Activated CD4-positive, alpha-beta memory T cell treated with anti-CD3 and anti-CD28 coated beads for 36 hours (primary cell): ENCODE measurements at places on chromosomes 12 and 14. TPM values are rescaled to one million over a fixed set of nuclear protein-coding genes. Genes with fewer than 3 reads are reported as not detected.
A peak's percentile ranks its signal among the peaks of the same experiment; 100 is the strongest.

The C12orf60 gene
- 3.3 TPM for total RNA-seq

The CACNB3 gene
- 18.3 TPM for total RNA-seq

The RNU4-1 gene
- total RNA-seq: 1,201 TPM

The LRRC43 gene
- total RNA-seq: 0.41 TPM

The TEX22 gene
- 0.90 TPM for total RNA-seq

The SERPINA10 gene
- total RNA-seq: not detected

The TSPAN19 gene
- not detected for total RNA-seq

The GALNT16 gene
- total RNA-seq: not detected

The MAX gene
- 80.7 TPM for total RNA-seq

- no peak for DNase-seq
- no peaks in the 10 kb centered on the region for H3K27me3 ChIP-seq
- peak overlapping the region; percentile 87 for H3K4me3 ChIP-seq
- peaks cover 22% of the 10 kb centered on the region for H3K36me3 ChIP-seq
- peak overlapping the region; percentile 95 for H3K27ac ChIP-seq
- H3K4me1 ChIP-seq: peaks cover 77% of the 10 kb centered on the region
Measured at GRCh38 chr14:73757876-73758391, 43.8 kb upstream of the PNMA1 start.

- H3K36me3 ChIP-seq: peaks cover 15% of the 10 kb centered on the region
- H3K4me3 ChIP-seq: no peak overlapping the region
- no peak for DNase-seq
- no peaks in the 10 kb centered on the region for H3K4me1 ChIP-seq
- H3K27me3 ChIP-seq: no peaks in the 10 kb centered on the region
Measured at GRCh38 chr14:74685056-74685455, 27.8 kb downstream of the AREL1 start.

GRCh38 chr14:76882651-76883050 is 56.4 kb downstream of the LRRC74A start:
- H3K4me1 ChIP-seq: no peaks in the 10 kb centered on the region
- no peaks in the 10 kb centered on the region for H3K36me3 ChIP-seq
- H3K27ac ChIP-seq: no peak overlapping the region
- peaks cover 1% of the 10 kb centered on the region for H3K27me3 ChIP-seq
- DNase-seq: no peak

- DNase-seq: no peak
- H3K27ac ChIP-seq: no peak overlapping the region
- H3K4me3 ChIP-seq: no peak overlapping the region
- no peaks in the 10 kb centered on the region for H3K4me1 ChIP-seq
Measured at GRCh38 chr12:50458606-50459005, 46.2 kb upstream of the DIP2B start.

- peaks cover 2% of the 10 kb centered on the region for H3K4me1 ChIP-seq
- H3K27me3 ChIP-seq: peaks cover 35% of the 10 kb centered on the region
- no peak overlapping the region for H3K27ac ChIP-seq
- no peak overlapping the region for H3K4me3 ChIP-seq
Measured at GRCh38 chr14:99382071-99382470, 98.6 kb downstream of the SETD3 start.

DNA sequence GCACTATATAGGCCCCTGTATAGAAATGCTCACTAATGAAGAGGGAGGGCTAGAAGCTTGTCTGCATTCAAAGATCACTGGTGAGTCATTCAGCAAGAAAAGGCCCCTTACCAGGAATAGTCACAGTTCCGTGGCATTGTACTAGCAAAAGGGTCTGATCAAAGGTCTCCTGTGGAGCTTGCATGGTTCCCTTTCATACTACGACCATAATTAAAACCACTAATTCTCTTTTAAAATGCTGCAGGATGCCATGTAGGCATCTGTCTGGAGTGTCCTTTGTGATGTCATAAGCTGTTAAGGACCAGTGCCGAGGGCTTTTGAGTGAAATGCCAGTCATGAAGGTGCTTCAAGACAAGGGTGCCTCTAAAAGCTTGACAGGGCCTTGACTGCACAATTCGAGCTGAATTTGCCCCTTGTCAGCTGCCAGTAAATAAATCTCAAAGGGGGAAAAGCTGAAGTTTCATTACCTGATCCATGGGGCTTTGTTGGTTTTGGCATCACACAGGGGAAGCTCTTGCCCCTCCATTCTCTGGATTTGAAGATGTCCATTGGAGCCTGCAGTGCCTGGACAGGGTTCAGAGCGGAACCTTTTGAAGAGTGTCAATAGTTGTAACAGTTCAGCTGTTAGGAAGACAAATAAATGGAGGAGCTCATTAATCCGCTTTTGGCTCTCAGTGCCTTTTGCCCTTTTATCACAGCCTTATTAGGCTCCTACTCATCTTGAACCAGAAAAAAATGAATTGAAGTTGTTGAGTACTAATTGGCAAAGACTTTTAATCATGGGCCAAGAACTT is 69.1 kb downstream of the TMEM260 start:
- DNase-seq: no peak
- no peak overlapping the region for H3K27ac ChIP-seq
- H3K27me3 ChIP-seq: no peaks in the 10 kb centered on the region

DNA sequence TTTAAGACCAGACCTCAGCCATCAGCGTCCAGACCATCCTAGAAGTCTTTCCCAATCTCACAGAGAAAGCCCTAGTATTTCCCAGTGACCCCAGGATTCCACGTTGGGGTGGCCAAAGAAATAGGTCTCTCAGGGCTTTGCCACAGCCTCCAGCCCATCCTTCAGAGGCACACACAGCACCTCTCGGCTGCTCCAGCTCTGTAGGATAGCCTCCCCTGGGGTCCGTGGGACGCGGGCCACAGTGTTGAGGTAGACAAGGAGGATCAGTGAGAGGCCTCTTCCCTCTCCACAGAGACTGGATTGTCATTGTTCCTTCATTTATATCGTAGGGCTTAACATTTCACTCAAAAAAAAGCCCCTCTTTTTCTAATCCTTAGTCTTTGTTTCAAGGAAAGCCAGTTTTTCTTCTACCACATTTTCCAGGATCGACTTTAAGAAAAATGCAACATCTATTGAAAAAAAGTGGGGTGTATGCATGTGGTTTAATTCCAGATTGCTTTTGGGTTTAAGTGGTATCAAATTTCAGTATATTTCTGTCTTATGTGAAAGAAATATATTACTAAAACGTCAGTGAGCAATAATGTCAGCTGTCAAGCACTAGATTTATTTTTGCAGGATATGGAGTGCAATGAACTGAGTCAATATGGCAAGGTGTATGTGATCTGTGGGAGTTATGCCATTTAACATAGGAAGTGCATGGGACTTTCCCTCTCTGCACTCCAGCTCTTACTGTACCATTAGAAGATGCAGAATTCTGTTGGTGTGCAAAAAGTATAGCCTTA is 187.5 kb downstream of the MSRB3 start:
- H3K27ac ChIP-seq: no peak overlapping the region
- H3K4me1 ChIP-seq: no peaks in the 10 kb centered on the region
- H3K27me3 ChIP-seq: peaks cover 3% of the 10 kb centered on the region
- H3K4me3 ChIP-seq: no peak overlapping the region

GRCh38 chr14:102775855-102776760 is 1.1 kb upstream of the TRAF3 start:
- H3K4me3 ChIP-seq: peak overlapping the region; percentile 71
- H3K4me1 ChIP-seq: peaks cover 49% of the 10 kb centered on the region
- peak overlapping the region; percentile 87 for H3K27ac ChIP-seq
- no peak for DNase-seq
- H3K36me3 ChIP-seq: peaks cover 27% of the 10 kb centered on the region

DNA sequence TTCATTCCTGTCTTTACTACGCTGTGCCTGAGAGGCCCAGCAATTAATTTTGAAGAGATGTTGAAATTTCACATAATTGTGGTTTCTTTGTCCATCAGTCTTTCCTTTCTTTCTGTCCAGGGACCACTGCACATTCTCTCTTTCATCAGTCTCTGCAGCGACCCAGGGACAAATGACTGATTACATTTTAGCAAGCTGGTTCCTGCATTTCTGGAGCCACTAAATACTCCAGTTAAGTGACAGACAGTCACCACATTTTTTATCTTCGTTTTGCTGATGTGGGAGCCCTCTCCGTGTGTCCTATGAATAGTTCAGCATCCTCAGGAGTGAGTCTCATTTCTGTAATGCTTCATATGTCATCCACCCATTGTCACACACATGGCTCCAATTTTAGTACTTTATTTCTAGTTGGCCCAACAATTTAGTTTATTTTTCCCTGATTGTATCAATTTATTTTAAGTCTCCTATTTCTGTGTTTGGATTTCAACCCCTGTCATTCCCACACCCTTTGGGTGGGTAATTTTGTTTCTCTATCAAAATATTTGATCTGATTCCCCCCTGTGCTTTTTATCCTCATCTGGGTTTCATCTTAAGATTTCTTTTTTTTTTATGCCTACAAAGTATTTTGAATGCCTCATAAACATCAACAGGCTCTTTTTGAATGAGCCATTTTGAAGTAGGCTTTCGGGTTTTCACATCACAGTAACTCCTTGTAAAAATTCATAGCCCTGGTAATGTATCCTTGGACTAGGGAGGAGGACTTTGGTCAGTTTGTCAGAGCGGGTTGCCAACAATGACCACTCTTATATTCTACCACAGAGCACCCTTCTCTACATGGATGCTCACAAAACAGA is 1196.5 kb downstream of the GALC start:
- no peaks in the 10 kb centered on the region for H3K4me1 ChIP-seq
- no peak for DNase-seq
- no peak overlapping the region for H3K4me3 ChIP-seq
- no peak overlapping the region for H3K27ac ChIP-seq
- no peaks in the 10 kb centered on the region for H3K27me3 ChIP-seq

- H3K27me3 ChIP-seq: no peaks in the 10 kb centered on the region
- peaks cover 32% of the 10 kb centered on the region for H3K4me1 ChIP-seq
- H3K36me3 ChIP-seq: no peaks in the 10 kb centered on the region
- H3K4me3 ChIP-seq: no peak overlapping the region
- H3K27ac ChIP-seq: peak overlapping the region; percentile 42
Measured at GRCh38 chr12:22415342-22416309, 81.1 kb upstream of the ST8SIA1 start.

DNA sequence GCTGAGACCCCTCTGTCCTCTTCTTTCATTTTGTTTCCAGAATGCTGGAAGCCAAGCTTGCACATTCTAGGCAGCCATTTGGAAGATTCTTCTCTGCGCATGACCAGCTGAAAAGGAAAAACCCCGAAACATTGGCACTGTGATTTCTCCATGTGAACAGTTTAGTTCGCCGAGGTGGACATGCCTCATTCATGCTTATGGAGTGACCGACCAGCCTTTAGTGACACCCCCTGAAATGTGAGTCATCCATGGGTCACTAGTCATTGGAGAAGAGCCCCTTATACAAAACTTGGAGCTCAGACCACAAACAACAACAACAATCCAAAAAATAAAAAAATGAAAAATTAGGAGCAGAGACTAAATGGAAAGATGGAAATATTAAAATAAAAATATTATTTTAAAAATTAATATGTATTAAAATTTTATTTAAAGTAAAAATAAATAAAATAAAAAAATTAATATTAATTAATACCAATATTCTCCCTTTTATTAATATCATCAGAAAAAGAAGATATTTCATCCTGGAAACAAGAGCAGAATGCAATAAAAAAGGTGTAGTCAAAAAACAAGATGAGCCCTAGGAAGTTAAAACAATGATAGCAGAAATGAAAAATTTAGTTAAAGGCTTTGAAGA is 9.5 kb upstream of the KRT7 start:
- H3K4me3 ChIP-seq: no peak overlapping the region
- no peaks in the 10 kb centered on the region for H3K36me3 ChIP-seq
- peaks cover 39% of the 10 kb centered on the region for H3K27me3 ChIP-seq
- peaks cover 16% of the 10 kb centered on the region for H3K4me1 ChIP-seq

- no peak overlapping the region for H3K4me3 ChIP-seq
- DNase-seq: no peak
- peaks cover 15% of the 10 kb centered on the region for H3K27me3 ChIP-seq
- no peaks in the 10 kb centered on the region for H3K4me1 ChIP-seq
Measured at GRCh38 chr14:21680072-21680471, 6.5 kb upstream of the OR4E1 start.

- H3K4me1 ChIP-seq: peaks cover 40% of the 10 kb centered on the region
- no peak overlapping the region for H3K4me3 ChIP-seq
- no peak overlapping the region for H3K27ac ChIP-seq
- DNase-seq: no peak
- no peaks in the 10 kb centered on the region for H3K36me3 ChIP-seq
Measured at GRCh38 chr14:60645126-60645741, 4.0 kb downstream of the SIX1 start.

GRCh38 chr12:24226745-24227350 is 277.4 kb upstream of the SOX5 start:
- no peak for DNase-seq
- H3K36me3 ChIP-seq: no peaks in the 10 kb centered on the region
- no peaks in the 10 kb centered on the region for H3K4me1 ChIP-seq
- no peak overlapping the region for H3K4me3 ChIP-seq
- H3K27me3 ChIP-seq: no peaks in the 10 kb centered on the region

- H3K4me3 ChIP-seq: no peak overlapping the region
- no peak overlapping the region for H3K27ac ChIP-seq
- H3K27me3 ChIP-seq: no peaks in the 10 kb centered on the region
- H3K36me3 ChIP-seq: no peaks in the 10 kb centered on the region
- peaks cover 27% of the 10 kb centered on the region for H3K4me1 ChIP-seq
Measured at GRCh38 chr12:92439420-92439805, 263.4 kb upstream of the PLEKHG7 start.

- H3K36me3 ChIP-seq: no peaks in the 10 kb centered on the region
- no peak overlapping the region for H3K27ac ChIP-seq
- H3K27me3 ChIP-seq: peaks cover 8% of the 10 kb centered on the region
- peaks cover 3% of the 10 kb centered on the region for H3K4me1 ChIP-seq
Measured at GRCh38 chr12:128914908-128915563, 61.8 kb downstream of the GLT1D1 start.

- peaks cover 8% of the 10 kb centered on the region for H3K4me1 ChIP-seq
- peaks cover 8% of the 10 kb centered on the region for H3K27me3 ChIP-seq
- DNase-seq: no peak
- no peak overlapping the region for H3K27ac ChIP-seq
- H3K36me3 ChIP-seq: no peaks in the 10 kb centered on the region
Measured at GRCh38 chr12:29427964-29428363, 47.0 kb upstream of the ERGIC2 start.

DNA sequence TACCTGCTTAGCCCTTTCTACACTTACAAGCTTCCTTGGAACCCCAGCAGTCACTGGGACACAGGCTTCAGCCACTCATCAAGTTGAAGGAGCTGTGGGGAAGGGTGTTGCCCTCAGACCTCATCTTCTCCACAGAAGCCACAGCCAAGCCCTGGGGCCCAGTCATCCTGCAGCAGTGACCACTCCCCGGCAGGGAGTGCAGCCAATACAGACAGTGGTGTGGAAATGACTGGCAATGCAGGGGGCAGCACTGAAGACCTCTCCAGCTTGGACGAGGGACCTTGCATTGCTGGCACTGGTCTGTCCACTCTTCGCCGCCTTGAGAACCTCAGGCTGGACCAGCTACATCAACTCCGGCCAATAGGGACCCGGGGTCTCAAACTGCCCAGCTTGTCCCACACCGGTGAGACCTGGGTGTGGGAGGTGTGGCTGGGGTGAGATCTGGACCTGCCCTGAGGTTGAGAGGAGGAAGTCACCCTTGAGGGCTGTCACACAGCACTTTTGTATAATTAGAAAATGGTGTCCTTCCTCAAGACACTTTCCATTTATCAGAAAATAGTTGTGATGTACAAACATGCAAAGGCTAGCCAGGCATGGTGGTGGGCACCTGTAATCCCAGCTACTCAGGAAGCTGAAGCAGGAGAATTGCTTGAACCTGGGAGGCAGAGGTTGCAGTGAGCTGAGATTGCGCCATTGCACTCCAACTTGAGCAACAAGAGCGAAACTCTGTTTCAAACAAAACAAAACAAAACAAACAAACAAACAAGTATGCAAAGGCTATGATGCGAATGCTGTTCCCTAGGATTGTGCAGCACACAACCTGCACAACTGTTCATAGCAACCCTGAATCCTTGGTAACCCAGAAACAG is 9.9 kb downstream of the GLI1 start:
- no peak overlapping the region for H3K27ac ChIP-seq
- peaks cover 38% of the 10 kb centered on the region for H3K36me3 ChIP-seq
- H3K27me3 ChIP-seq: no peaks in the 10 kb centered on the region
- no peak overlapping the region for H3K4me3 ChIP-seq
- H3K4me1 ChIP-seq: peaks cover 22% of the 10 kb centered on the region
